Urinary bladder (tissue), 4 donors: ENCODE measurements at places on chromosomes 11 and 22.
A peak's percentile ranks its signal among the peaks of the same experiment; 100 is the strongest.

GRCh38 chr11:126494831-126495230 is 139.3 kb downstream of the ST3GAL4 start:
- no peak for DNase-seq

DNA sequence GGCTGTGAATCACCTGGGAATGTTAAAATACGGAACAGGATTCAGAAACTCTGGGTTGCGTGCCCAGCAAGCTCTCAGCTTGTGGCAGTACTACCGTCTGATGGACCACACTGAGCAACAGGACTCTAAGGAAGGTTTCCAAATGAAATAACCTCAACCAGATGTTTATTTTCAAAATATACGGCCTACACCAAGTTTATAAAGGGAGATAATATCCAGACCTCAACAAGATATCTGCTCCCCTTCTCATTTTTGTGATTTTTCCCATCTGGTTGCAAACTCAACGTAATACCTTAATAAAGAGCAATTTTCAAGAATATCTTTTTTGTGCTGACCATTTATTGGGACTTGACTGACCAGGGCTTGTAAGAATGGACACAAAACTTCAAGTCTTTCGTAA is 49.4 kb downstream of the SLC25A17 start:
- DNase-seq = no peak

DNA sequence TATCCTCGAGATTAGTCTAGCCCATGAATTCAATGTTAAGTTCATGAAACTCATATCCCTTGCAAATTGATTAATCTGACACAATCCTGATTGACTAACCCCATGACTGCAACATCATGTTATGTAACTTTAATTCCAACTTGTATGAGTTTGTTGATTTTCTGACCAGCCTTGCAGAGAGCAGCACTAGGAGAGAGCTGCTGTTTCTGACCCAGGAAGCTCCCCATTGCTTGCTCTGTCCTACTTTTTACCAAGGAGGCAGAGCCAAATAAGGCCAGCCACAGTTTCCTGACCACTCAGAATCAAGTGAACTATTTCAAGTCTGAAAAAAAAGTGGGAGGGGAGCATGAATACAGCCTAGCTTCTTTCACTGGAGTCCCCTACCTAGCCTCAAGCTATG is 13.2 kb downstream of the MPZL3 start:
- no peak for DNase-seq

DNA sequence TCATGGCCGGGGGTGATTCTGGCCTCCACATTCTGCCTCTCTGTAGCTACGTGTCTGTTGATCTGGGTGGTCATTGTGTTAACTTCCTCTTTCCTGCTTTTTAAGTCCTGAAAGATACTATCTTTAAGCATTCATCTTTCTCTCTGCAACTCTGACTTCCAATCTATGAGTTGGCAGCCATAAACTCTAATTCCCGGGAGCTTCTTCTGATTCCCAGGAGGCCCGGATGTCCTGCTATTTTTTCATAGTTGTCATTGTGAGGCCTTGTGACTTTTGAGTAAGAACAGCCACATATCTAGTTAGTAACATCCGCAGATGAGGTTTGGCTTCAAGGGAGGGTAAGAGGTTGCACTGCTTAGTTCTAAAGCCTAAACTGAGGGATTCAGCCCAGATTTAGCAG is 107.8 kb downstream of the SYN3 start:
- no peak for DNase-seq

DNA sequence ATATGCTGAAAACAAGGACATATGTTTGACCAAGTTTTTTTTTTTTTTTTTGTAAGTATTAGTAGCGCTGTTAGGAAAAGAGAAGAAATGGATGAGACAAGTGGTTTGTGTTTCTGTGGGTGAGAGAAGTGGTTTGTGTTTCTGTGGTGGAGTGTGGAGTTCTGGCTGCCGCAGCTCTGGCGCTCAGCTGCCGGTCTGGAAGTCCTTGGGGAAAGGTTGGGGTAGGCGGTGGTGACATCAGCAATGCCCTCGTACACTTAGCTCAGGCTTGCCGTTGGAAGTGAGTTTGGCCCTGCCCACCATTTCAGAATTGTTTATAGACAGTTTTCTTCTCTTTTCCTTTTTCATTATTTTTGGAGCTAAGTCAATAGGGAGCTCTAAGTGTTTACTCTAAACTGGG is 116.6 kb downstream of the TBC1D22A start:
- DNase-seq = no peak

GRCh38 chr22:28930357-28931007 is 47.1 kb downstream of the ZNRF3 start:
- DNase-seq = no peak

DNA sequence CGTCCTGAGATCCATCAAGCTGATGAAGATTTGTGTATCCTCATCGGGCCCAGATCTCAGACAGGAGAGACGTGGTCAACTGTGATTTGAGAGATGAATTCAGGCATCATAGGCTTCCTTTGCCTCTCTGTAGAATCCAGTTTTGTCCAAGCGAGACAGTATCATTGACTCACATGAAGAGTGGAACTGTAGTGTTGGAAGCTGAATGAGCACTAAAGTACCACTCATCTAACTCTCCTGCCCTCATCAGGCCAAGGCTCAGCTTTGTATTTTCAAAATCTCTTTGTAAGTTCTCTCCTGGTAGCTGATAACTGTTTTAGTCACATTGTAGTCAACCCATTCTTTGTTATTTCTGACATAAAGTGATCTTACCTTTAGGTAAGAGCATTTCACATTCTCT is 85.1 kb downstream of the KIRREL3 start:
- no peak for DNase-seq

GRCh38 chr11:2218031-2218633 is 46.5 kb upstream of the TH start:
- DNase-seq = no peak

GRCh38 chr11:60887556-60887955 is 18.8 kb downstream of the PRPF19 start:
- no peak for DNase-seq

- no peak for DNase-seq
Measured at GRCh38 chr11:98431463-98432359, 589.0 kb upstream of the CNTN5 start.

DNA sequence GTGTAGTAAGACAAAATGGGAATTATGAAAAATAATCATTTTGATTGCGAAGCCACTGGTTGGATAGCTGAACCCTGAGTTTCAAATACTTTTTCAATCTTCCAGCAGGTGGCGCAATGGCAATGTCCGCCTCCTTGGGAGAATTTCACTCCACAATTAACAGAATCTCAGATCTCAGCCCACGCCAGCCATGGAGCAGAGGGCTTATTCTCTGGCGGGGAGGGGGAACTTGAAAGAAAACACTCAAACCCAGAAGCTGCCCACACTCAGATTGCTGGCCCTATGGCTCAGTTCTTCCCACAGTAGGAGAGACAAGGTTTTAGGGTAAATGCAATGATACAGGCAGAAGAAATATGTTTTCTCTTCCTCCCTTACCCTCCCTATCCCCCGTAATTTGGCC is 38.7 kb upstream of the RCN1 start:
- no peak for DNase-seq

- DNase-seq = no peak
Measured at GRCh38 chr11:120569861-120570260, 58.3 kb downstream of the GRIK4 start.

DNA sequence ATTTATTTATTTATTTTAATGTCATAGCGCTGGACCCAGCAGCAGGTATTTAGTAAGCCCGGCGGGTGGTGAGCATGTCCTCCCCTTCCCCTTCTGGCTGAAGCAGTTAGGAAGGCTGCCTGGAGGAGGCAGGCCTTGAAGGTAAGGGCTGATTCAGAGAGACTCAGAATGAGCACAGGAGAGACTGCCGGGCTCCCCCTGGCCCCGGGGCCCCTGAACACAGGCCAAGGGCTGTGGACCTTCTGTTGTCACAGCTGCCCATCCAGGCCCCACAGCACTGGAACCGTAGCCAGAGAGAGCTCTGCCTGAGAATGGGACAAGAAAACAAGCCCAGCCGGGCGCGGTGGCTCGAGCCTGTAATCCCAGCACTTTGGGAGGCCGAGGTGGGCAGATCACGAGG is 52.8 kb downstream of the KCNJ4 start:
- DNase-seq = no peak

GRCh38 chr11:68776442-68777235 is 25.3 kb upstream of the TESMIN start:
- no peak for DNase-seq

DNA sequence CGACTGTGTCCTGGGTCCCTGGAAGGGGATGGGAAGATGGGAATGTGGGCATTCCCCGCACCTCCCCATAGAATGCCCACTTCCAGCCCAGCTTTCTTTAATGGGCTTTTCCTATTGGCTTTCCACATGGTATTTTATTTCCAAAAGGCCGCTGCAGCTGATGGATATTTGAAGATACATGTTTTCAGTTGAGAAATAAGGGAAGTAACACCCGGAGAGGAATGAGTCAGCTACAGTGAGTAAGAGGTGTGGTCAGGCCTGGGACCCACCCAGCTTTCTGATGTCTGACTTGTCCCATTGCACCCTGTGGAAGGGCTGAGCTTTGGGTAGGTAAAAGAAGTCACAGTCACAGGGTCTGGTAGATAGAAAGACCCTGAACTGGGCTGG is 476.9 kb downstream of the MIAT start:
- no peak for DNase-seq

DNA sequence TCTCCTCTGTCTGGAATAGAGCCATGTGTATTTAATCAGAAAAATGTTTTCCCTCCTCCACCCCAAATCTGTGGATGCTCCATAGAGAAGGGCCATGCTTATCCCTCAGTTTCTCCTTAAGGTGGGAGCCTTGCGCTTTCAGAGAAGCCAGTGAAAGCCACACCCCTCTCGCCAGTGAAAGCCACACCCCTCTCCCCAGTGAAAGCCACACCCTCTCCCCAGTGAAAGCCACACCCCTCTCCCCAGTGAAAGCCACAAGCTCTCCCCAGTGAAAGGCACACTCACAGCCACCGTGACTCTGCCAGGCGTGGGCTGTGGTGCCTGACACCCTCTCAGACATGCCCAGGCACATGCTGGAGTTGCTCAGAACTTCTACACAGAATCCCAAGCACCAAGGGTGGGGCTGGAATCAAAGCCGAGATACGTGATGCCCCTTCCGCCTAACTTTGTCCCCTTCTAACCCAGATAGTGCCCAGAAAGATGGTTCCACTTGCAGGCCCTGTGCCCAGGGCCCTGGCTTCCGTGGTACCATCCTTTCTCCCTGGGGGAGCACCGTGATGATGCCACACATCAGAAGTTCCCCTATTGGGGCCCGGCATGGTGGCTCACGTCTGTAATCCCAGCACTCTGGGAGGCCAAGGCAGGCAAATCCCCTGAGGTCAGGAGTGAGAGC is 16.5 kb upstream of the PRR5 start:
- DNase-seq = no peak

DNA sequence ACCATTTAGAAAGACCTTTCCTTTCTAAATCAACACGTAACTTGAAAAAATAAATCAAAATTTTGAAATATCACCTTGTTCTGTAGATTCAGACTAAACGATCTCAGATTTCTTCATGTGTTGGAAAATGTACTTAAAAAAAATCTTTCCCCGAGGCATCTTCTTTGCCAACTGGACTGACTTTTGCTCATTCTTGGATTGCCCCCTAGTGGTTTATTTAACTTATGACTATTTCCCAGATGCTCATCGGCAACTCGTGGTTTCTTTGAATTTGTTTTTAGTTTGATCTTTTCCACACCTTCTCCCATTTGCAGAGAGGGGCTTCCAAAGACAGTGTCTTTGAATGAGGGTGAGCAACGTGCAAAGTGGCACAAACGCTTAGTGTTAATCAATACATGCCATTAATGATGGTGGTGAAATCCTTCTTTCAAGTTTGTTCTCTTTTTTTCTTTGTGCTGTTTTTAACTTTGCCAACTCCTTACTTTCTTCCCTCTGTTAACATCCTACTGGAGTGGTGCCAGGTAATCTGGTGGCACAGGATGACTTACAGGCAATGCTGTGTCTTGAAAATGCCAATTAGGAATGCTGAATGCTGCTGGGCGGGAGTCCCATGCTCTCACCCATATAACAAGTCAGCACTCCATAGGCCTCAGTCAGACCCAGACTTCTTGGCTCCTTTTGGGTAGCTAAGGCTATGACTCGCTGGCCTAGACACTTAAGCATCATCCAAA is 18.3 kb downstream of the PRSS23 start:
- DNase-seq = peak; percentile 75

- no peak for DNase-seq
Measured at GRCh38 chr22:47788461-47788860, 1026.0 kb downstream of the TBC1D22A start.

DNA sequence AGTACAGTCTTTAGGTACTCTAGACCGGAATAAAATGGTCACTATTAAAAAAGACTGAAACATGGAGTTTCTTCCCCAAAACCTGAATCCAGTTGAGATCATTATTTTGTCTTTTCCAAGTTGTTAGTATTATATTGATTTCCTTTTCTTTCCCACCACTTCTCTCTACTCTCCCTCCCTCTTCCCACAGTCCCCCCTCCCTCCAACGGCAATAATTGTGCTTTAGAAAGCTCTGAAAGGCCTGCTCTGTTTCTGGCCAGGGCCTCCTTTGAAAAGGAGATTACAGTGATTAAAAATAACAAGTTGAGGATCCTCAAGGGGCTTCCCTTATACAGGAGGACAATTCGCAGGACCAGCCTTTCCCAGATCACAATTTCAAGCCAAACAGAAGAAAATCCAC is 3.5 kb downstream of the SPON1 start:
- DNase-seq = no peak

GRCh38 chr22:40610329-40610850 is 26.1 kb downstream of the MRTFA start:
- DNase-seq = no peak

DNA sequence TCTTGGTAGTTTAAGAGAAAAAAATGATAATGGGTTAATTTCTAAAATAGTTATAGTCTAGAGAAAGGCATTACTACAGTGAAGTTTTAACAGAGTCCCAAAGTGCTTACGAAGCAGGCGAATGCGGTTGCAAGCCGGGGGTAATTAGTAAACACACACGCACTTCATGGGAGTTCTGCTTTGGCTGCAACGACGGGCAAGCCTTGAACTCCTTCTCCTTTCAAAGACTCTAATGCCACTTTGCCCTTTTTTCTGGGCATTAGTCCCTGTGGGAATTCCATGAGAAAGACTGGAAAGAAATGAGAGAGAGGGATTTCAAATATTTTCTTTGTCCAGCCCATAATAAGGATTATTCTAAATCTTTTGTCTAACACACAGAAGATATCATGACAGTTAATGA is 66.1 kb downstream of the TENM4 start:
- no peak for DNase-seq

- DNase-seq = no peak
Measured at GRCh38 chr22:27714068-27714467, 87.5 kb downstream of the MN1 start.

DNA sequence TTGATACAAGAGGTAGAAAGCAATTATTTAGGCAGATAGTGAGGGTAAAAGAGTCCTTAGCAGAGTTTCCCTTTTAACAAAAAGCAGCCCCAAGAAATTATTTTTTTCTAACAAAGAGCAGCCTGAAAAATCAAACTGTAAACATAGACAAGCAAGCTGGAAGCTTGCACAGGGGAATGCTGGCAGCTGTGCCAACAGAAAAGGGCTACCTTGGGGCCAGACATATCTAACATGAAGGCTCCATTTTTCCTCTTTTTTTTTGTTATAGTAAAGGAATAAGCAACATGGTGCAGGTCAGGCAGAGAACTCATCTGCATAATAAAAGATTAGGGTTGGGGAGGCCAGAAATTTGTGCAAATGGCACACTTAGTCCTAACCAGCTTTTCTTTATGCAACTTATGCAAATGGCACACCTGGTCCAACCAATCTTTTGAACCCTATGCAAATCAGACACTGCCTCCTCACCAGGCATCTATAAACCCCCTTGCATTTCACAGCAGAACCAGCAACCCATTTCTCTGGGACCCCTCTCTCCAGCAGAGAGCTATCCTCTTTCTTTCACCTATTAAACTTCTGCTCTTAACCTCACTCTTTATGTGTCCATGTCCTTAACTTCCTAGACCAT is 41.8 kb downstream of the PDGFD start:
- DNase-seq = no peak

- DNase-seq = no peak
Measured at GRCh38 chr11:73321604-73322381, 13.7 kb downstream of the ARHGEF17 start.
